ENCODE measurements at places on chromosomes 5 and 9.

DNA sequence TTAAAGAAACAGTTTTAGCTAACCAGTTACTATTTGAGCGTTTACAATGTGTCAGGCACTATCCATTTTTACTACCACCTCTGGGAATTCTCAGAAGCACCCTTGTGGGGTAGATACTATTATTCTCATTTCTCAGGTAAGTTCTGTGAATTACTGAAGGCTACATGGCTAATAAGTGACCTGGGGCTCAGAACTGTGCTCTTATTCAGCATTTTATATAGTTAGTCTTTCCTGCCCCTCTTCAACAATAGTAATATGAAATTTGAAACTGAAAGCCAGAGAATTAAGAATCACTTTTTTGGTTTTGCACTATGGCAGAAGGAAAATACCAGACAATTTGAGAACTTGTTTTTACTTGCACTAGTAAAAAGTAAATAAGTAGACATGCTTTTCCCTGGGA is 11.8 kb downstream of the ELL2 start:
- no peak overlapping the region for H3K27ac ChIP-seq
- no peaks in the 10 kb centered on the region for H3K4me1 ChIP-seq
- no peaks in the 10 kb centered on the region for H3K36me3 ChIP-seq
- DNase-seq = no peak

- DNase-seq = peak; percentile 47
- H3K4me3 ChIP-seq = peak overlapping the region; percentile 15
- peaks cover 12% of the 10 kb centered on the region for H3K4me1 ChIP-seq
- H3K36me3 ChIP-seq = no peaks in the 10 kb centered on the region
- no peaks in the 10 kb centered on the region for H3K27me3 ChIP-seq
Measured at GRCh38 chr5:87081511-87082372, 185.9 kb upstream of the RASA1 start.

GRCh38 chr5:111656580-111656979 is 100.4 kb downstream of the NREP start:
- H3K36me3 ChIP-seq = no peaks in the 10 kb centered on the region
- no peak overlapping the region for H3K4me3 ChIP-seq
- H3K27ac ChIP-seq = no peak overlapping the region
- no peaks in the 10 kb centered on the region for H3K4me1 ChIP-seq
- H3K27me3 ChIP-seq = no peaks in the 10 kb centered on the region
- DNase-seq = no peak

GRCh38 chr5:172535108-172535445 is 80.8 kb upstream of the SH3PXD2B start:
- H3K27ac ChIP-seq = no peak overlapping the region
- H3K4me1 ChIP-seq = no peaks in the 10 kb centered on the region
- no peak for DNase-seq

DNA sequence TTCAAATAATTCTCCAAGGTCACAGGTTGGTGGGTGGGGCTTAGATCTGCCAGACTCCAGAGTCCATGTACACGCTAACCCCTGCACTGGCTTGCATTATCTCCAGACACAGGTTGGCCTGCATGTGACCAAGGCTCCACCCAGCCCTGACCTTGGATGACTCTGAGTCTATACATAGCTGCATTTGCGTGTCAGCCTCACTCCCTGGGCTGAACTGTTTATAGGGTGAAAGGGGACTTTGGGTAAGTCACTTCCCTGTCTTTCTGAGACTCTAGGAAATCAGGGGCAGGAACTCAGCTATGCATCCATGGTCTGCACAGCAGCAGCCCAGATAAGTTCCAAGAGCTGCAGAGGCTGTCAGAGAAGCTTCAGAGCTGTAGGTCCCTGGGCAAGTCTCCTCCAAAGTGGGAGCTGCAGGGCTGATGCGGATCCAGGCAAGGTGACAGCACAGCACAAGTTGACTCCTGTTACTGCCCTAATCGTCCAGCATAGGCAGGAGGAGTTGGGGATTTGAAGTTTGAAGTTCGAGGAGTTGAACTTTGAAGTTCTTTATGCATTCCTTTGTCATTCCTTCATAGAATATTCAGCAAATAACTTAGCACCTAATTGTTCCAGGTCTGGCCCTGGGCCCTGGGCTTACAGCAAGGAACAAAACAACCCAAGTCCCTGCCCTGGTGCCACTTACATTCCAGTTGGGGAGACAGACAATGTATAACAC is 53.4 kb downstream of the SLC22A5 start:
- no peak overlapping the region for H3K4me3 ChIP-seq
- H3K36me3 ChIP-seq = peaks cover 38% of the 10 kb centered on the region
- no peaks in the 10 kb centered on the region for H3K27me3 ChIP-seq

DNA sequence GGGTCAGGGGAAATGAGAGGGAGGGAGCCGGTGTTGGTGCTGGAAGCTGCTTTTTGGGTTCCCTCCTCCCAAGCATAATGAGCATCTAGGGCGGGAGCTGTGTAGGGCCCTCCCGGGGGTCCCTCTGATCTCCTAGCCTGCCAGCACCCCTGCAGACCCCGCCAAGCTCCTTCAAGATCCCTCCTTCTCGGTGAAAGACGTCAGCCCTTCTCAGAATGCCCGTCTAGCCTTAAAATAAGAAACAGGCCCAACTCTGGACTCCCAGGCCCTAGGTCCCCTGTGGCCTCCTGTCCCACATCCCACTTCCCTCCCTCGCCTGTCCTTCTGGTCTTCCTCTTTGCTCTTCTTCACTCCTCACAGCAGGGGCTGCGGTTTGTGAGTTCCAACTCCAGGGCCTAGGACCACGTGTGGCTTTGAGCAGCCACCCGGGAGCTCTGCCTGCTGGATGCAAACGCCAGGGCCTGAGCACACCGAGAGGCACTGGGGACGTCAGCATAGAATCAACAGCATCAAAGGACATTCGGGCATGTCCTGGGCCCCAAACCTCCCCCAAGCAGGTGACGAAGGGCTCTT is 8.8 kb upstream of the SCGB3A1 start:
- DNase-seq = no peak
- no peaks in the 10 kb centered on the region for H3K27me3 ChIP-seq
- H3K4me3 ChIP-seq = no peak overlapping the region
- no peaks in the 10 kb centered on the region for H3K36me3 ChIP-seq

Data from CD4-positive, alpha-beta T cell (primary cell).